Temporal lobe (tissue), 4 donors: ENCODE measurements at places on chromosomes 2 and 18. TPM values are rescaled to one million over a fixed set of nuclear protein-coding genes. Genes with fewer than 3 reads are reported as not detected.

The SPDYA gene
- total RNA-seq: 1.5 TPM

The SKOR2 gene
- total RNA-seq: not detected

The MYL12B gene
- total RNA-seq: 128 TPM

The XRCC5 gene
- 332 TPM for total RNA-seq

The METTL4 gene
- 14.8 TPM for total RNA-seq

The TYW5 gene
- 10.8 TPM for total RNA-seq

The CCDC85A gene
- 22.1 TPM for total RNA-seq

The TAF1B gene
- total RNA-seq: 22.9 TPM

The LRRTM4 gene
- total RNA-seq: 32.2 TPM

The SERPINB13 gene
- total RNA-seq: under 0.01 TPM

The XIRP2 gene
- 0.49 TPM for total RNA-seq

The ANO7 gene
- total RNA-seq: 0.25 TPM

The TRIB2 gene
- 67.9 TPM for total RNA-seq

The M1AP gene
- not detected for total RNA-seq

The ST8SIA3 gene
- 22.6 TPM for total RNA-seq

The GALR1 gene
- total RNA-seq: under 0.01 TPM

The NEDD4L gene
- 164 TPM for total RNA-seq

The GATA6 gene
- 0.25 TPM for total RNA-seq

The CFAP65 gene
- 0.74 TPM for total RNA-seq

The EVX2 gene
- not detected for total RNA-seq

The CD8B2 gene
- total RNA-seq: under 0.01 TPM

The PASK gene
- total RNA-seq: 13.8 TPM

The FRZB gene
- 14.3 TPM for total RNA-seq

The EMX1 gene
- 11.1 TPM for total RNA-seq
